ENCODE measurements at places on chromosomes 4 and X. TPM values are rescaled to one million over a fixed set of nuclear protein-coding genes. Genes with fewer than 3 reads are reported as not detected.

- no peak for DNase-seq
- no peak overlapping the region for H3K27ac ChIP-seq
- H3K4me3 ChIP-seq: no peak overlapping the region
- no peaks in the 10 kb centered on the region for H3K27me3 ChIP-seq
These were observed 152.7 kb downstream of the FHIP1A start for GRCh38 chr4:151561551-151562256.

- H3K27ac ChIP-seq: no peak overlapping the region
- H3K36me3 ChIP-seq: no peaks in the 10 kb centered on the region
- no peak overlapping the region for H3K4me3 ChIP-seq
These were observed 340.8 kb downstream of the ADGRL3 start for GRCh38 chr4:61540944-61541343.

DNA sequence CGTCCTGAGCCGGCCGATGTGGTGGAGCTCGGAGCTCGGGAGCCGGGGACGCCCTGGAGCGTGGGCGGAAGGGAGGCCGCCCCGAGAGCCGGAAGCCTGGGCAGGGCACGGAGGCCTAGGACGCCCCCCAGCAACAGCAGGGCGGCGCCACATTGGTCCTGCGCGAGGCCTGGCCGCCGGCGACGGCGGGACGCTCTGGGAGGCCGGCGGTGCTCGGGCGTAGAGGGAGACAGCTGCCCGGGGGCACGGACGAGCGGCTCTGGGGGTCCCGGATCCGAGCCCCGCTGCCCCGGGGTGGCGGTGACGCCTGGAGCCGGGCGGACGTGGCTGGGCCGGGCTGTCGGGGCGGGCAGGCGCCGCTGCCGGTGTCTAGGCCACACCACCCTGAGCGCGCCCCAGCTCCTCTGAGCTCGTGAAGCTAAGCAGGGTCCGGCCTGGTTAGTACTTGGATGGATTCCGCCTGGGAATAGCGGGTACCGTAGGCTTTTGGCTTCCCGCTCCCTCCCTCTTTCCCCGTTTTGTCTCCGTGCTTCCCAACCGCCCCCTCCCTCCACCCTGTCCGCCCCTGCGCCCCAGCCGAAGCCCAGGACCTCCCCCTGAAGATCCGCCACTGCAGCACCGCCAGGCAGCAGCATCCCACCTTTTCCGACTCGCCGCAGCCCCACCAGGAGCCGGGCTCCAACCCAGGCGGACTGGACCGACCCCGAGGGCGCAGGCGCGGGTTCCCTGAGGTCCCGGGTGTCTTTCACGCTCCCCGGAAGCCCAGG is 12.1 kb downstream of the FRG2 start:
- DNase-seq: no peak
- peaks cover 31% of the 10 kb centered on the region for H3K27me3 ChIP-seq
- H3K4me3 ChIP-seq: no peak overlapping the region
- H3K4me1 ChIP-seq: no peaks in the 10 kb centered on the region

DNA sequence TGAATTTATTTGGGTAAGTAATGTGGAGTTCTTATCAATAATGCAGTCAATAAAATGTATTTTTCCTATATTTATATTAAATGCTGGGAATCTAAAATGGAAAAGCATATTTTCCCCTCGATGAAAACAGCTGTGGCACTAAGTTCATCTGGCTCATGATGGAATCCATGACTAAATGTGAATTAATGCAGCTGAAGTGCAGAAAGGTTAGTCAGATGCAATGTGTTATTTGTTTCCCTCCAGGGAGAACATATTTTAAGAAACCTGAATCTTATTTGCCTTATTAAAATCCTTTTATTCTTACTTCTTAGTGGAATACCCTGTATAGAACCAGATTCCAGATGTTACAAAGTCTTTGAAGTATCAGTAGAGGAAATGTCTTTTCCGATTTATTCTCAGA is 247.9 kb downstream of the ARHGAP24 start:
- H3K36me3 ChIP-seq: no peaks in the 10 kb centered on the region
- no peak for DNase-seq
- no peak overlapping the region for H3K27ac ChIP-seq
- H3K27me3 ChIP-seq: no peaks in the 10 kb centered on the region
- H3K4me1 ChIP-seq: peaks cover 10% of the 10 kb centered on the region

DNA sequence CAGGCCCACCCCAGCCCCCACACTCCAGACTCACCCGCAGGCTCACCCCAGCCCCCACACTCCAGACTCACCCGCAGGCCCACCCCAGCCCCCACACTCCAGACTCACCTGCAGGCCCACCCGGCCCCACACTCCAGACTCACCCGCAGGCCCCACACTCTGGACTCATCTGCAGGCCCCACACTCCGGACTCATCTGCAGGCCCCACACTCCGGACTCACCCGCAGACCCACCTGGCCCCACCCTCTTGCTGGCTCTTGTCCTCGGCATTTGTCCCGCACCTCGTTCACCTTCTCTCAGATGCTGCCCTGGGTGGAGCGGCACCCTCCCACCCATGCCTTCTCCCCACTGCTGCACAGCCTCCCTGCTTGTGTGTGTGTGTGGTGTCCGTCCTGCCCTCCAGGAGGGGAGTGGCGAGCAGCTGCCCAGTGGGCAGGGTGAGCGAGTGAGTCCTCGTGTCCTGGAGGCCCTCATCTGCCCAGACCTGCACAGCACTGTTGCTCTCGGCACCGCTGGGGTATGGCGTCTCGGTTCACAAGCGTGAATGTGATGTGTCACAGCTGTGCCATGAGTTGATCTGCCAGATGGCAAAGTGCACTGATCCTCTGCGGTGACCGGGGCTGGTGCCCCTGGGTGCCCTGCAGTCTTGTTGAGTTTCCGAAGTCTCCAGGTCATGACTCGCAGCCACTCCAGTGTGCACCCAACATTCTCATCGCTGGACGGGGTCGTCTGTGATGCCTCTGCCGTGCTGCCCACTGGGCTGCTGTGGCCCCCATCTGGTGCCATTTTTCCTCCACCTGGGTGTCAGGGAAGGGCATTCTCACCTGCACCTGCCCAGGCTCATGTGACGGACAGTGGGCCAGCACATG is 27.7 kb downstream of the MAEA start:
- H3K4me3 ChIP-seq: no peak overlapping the region
- no peaks in the 10 kb centered on the region for H3K27me3 ChIP-seq
- DNase-seq: no peak
- no peaks in the 10 kb centered on the region for H3K4me1 ChIP-seq

GRCh38 chr4:187586892-187587291 is 408.7 kb upstream of the ZFP42 start:
- no peaks in the 10 kb centered on the region for H3K4me1 ChIP-seq
- no peaks in the 10 kb centered on the region for H3K36me3 ChIP-seq
- no peak for DNase-seq
- no peak overlapping the region for H3K4me3 ChIP-seq

DNA sequence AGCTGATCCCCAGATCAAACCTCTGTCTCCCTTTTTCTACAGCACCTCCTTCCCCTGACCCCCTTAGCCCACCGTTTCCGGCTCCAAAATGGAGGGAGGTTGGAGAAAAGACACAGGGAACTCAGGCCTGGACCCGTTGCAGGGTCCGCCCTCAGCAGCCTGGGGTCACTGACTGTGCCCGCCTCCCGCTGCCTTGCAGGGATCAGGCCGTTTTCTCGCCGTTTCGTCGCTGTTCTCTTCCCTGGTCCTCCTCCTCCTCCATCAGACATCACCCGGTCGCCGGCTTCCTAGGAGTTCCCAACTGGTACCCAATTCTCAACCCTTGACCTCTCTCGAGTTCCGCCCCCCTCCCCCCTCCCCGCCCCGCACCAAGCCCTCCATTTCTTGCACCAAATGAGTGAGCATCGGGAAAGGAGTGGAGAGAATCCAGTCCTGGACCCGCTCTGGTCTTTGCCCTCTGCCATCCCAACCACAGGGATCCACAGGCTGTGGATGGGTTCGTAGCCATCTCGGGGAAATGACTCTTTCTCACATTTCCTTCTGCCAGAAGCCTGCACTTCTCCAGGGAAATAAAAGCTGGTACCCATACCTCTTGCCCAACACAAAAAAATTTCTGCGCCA is 493 bp downstream of the TCEAL5 start:
- no peak for DNase-seq
- H3K4me1 ChIP-seq: no peaks in the 10 kb centered on the region
- peaks cover 26% of the 10 kb centered on the region for H3K27me3 ChIP-seq
- H3K36me3 ChIP-seq: no peaks in the 10 kb centered on the region

GRCh38 chrX:35858906-35859305 is 60.6 kb upstream of the CFAP47 start:
- H3K4me3 ChIP-seq: no peak overlapping the region
- no peaks in the 10 kb centered on the region for H3K27me3 ChIP-seq

GRCh38 chr4:33058998-33059397 is 2338.8 kb downstream of the PCDH7 start:
- H3K4me1 ChIP-seq: no peaks in the 10 kb centered on the region
- H3K36me3 ChIP-seq: no peaks in the 10 kb centered on the region
- H3K27ac ChIP-seq: no peak overlapping the region
- H3K27me3 ChIP-seq: no peaks in the 10 kb centered on the region
- no peak overlapping the region for H3K4me3 ChIP-seq
- DNase-seq: no peak

DNA sequence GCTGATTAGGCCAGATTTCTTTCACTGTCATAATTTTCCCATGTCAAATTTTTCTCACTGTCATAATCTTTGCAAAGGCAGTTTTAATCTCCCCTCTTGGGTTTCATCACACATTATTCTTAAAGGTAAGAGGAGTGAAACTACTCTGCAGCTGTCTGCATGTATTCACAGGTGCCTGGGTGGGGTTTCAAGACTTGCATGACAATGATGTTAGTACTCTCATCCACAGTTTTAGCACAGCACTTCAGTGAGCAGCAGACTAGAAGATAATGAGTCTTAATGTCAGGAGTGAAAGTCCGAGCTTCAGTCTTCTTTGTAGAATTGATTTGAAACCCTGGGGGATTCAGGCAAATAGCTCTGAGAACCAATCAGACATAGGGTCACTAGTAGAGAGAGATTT is 182.5 kb upstream of the GALNT7 start:
- no peaks in the 10 kb centered on the region for H3K36me3 ChIP-seq
- no peaks in the 10 kb centered on the region for H3K4me1 ChIP-seq
- no peak for DNase-seq
- H3K27ac ChIP-seq: no peak overlapping the region

DNA sequence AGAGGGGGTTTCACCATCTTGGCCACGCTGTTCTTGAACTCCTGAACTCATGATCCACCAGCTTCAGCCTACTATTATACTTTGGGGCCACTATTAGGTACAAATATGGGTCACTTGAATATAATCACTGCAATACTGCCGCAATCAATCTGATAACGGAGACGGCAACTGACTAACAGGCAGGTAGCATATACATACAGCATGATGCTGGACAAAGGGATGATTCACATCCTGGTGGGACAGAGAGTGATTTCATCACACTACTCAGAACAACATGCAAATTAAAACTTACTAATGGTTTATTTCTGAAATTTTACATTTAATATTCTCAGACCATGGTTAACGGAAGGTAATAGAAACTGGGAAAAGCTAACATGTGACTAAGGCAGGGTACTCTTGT is 10.9 kb downstream of the LRBA start:
- DNase-seq: no peak
- H3K4me1 ChIP-seq: no peaks in the 10 kb centered on the region
- no peaks in the 10 kb centered on the region for H3K27me3 ChIP-seq
- no peak overlapping the region for H3K4me3 ChIP-seq

DNA sequence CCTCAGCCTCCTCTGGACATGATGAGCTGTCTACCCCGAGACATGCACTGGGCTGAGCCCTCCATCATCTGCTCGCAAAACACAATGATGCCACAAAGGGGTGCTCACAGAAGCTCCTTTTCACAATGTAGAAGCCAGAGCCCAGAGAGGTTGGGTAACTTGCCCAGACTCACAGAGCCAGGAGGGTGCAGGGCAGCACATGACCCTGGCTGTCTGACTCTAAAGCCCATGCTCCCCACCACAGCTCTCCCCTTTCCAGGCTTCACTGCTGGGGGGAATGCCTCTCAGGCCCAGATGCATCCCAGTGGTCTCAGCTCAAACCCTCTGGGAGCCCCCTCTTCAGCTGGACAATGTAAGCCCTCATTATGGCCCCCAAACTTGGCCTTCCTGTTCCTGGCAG is 98.4 kb upstream of the AFAP1 start:
- DNase-seq: no peak
- H3K36me3 ChIP-seq: no peaks in the 10 kb centered on the region
- no peaks in the 10 kb centered on the region for H3K27me3 ChIP-seq
- H3K27ac ChIP-seq: no peak overlapping the region
- no peaks in the 10 kb centered on the region for H3K4me1 ChIP-seq

DNA sequence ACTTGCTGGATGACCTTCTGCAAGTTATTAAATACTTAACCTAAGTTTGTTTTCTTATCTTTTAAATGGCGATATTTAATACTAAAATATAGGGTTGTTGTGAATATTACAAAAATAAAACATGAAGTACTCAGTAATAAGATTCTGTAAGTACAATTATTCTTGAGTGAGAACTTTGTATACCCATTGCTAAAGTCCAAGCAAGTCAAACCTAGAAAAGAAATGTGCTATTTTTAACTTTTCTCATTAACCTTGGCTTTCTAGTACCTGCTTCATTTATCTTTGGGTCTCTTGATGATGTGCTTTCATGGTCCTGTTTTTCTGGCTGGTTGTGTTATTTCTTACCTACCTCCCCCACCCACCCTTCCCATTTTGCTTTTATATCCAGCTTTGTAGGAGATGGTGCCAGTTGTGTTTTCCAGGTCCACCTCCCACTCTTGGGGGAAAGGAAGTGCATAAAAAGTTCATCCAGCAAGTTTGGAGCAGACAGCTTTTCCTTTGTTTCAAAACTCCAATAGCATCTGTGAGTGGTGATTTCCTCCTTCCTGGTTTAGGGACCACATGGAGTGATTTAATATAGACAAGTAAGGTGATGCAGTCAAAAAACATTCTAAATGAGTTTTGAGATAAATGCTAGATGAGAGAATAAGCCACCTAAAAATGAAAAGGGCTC is 7.5 kb upstream of the CXCL8 start:
- H3K4me3 ChIP-seq: no peak overlapping the region
- H3K27ac ChIP-seq: peak overlapping the region; percentile 26
- no peaks in the 10 kb centered on the region for H3K36me3 ChIP-seq
- DNase-seq: no peak
- no peaks in the 10 kb centered on the region for H3K4me1 ChIP-seq

- no peak overlapping the region for H3K27ac ChIP-seq
- H3K36me3 ChIP-seq: no peaks in the 10 kb centered on the region
- H3K4me1 ChIP-seq: no peaks in the 10 kb centered on the region
- H3K27me3 ChIP-seq: no peaks in the 10 kb centered on the region
These were observed 10.4 kb upstream of the DRD5 start for GRCh38 chr4:9771034-9771433.

DNA sequence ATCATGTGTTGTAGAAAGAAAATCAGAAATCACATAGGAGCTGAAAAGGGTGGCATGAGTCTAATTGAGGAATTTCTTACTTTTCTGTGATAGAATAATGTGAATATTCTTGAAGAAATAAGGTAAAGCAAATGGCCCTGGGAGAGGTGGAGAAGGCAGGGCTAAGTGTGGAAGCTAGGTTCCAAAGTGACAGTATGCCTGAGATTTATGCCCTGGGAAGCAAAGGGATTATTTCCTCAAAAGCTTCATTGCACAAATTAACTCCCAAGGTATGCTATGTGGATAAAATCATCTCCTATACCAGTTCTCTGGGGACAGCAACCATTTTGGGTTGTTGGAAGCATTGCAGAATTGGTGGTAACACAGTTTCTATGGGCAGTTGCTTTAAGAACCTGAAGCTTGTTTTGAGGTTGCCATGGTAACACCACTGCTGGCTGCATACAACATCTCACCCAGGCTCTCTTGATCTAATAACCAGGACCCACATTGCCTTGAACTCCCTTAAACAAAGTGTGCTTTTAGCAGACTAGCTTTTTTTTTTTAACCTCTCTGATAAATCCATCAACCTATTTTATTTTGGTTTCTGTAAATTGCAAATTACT is 21.0 kb downstream of the MAOA start:
- H3K4me3 ChIP-seq: no peak overlapping the region
- DNase-seq: no peak
- no peaks in the 10 kb centered on the region for H3K36me3 ChIP-seq
- H3K27me3 ChIP-seq: no peaks in the 10 kb centered on the region
- no peak overlapping the region for H3K27ac ChIP-seq

Gene SOWAHD
- not detected for total RNA-seq

Gene ZNF732
- total RNA-seq: not detected

Gene VCX
- not detected for total RNA-seq

Gene HSFX3
- not detected for total RNA-seq
